ENCODE measurements at places on chromosomes 2 and 18.

- DNase-seq: no peak
Measured at GRCh38 chr2:125086313-125087184, 1061.5 kb downstream of the CNTNAP5 start.

- no peak for DNase-seq
Measured at GRCh38 chr2:40103163-40103562, 324.1 kb upstream of the THUMPD2 start.

DNA sequence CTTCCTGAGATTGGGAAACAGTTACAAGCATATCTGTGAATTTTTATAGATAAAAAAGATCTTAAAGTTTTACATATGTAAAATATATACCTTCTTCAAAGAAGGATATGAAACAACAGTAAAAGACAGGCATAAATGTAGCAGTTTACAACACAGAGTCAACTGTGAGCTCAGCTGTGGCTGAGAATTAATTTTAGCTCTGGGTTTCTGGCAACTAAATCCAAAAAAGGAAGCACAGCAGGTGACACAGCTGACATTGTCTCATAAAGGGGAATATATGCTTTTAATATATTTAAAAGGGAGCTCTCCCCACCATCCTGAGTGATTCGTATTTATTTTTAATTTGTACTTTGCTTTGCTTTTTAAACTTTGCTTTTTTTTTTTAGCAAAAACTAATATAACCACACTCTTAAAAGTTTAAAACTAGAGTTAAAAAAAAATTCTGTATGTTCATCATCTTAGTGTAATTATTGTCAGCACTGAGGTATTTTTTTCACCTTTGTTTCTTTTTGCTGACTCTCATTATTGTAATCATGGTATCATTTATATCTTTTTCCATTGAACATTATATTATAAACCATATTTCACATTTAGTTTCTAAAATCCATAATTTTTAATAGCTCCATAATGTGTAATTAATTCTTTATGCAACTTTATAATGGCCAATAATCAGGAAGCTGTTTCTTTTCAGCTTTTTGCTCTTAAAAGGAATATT is 6.7 kb downstream of the TUBB6 start:
- DNase-seq: no peak

DNA sequence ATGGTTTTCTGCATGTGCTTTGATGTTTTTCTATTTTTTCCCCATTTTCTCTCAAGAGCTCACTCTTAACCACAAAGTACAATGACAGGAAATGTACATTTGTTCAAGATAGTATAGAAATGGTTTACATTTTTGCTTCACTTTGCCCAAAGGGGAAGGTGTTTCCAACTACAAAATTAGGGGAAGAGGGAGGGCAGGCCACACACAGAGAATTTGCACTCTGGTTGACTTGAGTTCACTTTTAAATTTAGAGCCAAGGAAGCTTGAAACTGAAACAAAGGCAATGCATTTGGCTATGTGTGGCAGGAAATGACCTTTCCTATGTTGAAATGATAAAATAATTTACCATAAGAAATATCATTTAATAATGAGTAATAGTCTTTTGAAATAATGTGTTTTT is 19.1 kb upstream of the VIT start:
- DNase-seq: no peak

- no peak for DNase-seq
Measured at GRCh38 chr2:54639609-54640008, 83.9 kb upstream of the EML6 start.

GRCh38 chr2:171390941-171391516 is 42.8 kb downstream of the METTL8 start:
- no peak for DNase-seq

DNA sequence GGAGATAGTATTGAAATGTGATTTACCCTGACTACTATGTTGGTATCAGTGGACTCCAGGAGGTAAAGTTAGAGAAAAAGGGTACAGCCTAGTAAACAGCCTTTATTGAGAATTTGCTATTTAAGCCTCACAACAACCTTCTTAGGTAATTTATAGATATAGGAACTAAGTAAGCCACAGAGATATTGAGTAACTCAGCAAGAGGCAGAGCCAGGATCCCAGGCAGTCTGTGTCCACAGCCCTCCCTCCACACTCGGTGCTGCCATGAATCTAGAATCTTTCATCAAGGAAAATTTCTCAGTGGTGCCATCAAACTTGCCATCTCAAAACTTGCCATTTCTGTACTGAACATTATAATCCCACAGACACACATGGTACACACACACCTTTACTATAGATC is 170.9 kb downstream of the CAPN13 start:
- DNase-seq: no peak

GRCh38 chr2:138565230-138565598 is 63.6 kb downstream of the SPOPL start:
- DNase-seq: no peak

- DNase-seq: no peak
Measured at GRCh38 chr18:74645679-74646078, 48.0 kb downstream of the ZNF407 start.

DNA sequence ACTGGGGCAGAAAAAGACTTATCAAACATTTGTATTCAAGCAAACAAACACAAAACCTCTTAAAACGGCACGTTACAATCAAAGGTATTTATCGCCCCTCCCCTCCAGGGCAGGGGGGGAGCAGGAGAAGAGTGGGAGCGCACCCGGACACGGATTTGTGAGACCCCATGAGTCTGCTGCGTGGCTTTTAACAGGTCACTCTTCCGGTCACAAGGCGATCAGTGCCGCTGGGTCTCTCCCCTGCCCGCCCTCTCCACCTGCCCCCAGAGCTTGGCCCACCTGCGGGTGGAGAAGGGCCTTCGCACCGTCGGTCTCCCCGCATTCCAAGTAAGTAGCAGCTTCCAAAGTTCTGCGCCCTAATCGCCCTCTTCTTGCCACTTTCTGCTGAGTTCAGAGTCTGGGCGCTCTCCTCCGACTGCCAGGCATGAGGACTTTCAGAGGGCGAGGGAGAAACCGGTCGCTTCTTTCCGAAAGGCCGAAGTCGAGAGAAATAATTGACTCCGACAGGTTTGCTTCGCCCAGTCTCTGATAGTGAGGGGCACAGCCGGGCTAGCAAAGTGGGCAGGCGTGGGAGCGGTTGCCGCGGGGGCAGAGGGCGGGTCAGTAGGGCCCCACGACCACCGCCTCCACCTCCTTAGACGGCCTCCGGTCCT is 800 bp downstream of the RPRM start:
- no peak for DNase-seq

GRCh38 chr2:19028587-19029375 is 329.6 kb downstream of the OSR1 start:
- no peak for DNase-seq

DNA sequence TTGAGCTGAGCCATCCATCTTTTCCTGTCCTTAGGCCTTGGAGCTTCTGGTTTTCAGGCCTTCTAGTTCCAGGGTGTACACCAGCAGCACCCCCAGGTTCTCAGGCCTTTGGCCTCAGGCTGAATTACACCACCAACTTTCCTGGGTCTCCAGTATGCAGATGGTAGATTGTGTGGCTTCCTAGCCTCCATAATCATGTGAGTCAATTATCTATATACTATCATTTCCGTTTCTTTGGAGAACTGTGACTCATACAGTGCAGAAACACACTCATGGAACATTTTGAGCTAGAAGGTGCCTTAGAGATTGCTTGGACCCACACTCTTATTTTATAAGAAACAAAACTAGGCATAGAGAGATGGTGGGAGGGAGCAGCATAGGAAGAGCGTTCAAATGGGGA is 167.4 kb downstream of the NCK2 start:
- no peak for DNase-seq

DNA sequence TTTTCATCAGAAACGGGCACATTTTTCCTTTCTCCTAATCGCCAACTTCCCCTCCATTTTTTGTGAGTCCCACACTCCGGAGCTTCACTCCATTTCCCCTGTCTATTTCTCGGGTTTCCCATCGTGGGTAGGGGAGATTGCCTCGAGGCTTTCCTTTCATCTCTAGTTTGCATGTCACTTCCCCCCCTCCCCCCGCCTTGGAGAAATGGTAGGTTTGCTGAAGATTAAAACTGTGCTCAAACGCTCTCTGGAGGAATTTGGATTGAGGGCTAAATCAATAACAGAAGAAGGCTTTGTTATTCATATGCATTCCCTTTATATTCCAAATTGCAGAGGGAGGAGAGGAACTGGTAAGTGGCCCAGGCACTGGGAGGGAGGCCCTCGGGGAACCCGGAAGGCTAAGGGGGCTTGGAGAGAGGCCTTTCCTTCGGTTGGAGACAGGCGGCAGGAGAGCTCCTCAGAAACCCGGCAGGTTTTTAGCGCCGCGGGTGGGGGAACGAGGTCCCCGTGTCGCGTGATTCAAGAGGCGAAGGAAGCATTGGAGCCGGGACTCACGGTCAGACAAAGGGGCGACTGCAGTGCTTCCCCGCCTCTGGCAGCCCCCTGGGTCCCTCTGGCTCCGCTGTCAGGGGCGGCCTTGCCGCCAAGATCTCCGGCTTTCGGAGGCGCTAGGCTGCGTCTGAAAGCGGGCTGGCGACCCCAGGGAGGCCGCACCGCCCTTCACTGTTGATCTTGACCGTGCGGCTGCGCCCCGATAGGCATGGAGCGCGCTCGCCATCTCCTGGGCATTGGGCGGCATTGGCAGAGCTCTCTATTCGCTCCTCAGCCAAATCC is 2.4 kb upstream of the HOXD12 start:
- peak; percentile 48 for DNase-seq

GRCh38 chr18:79123948-79124347 is 54.8 kb downstream of the ATP9B start:
- no peak for DNase-seq

GRCh38 chr18:34809451-34810072 is 99.5 kb downstream of the DTNA start:
- peak; percentile 64 for DNase-seq

- no peak for DNase-seq
Measured at GRCh38 chr2:225600444-225600843, 200.9 kb downstream of the NYAP2 start.

- DNase-seq: no peak
Measured at GRCh38 chr2:19009510-19009909, 348.9 kb downstream of the OSR1 start.

- no peak for DNase-seq
Measured at GRCh38 chr2:100924520-100925451, 77.3 kb upstream of the RPL31 start.

DNA sequence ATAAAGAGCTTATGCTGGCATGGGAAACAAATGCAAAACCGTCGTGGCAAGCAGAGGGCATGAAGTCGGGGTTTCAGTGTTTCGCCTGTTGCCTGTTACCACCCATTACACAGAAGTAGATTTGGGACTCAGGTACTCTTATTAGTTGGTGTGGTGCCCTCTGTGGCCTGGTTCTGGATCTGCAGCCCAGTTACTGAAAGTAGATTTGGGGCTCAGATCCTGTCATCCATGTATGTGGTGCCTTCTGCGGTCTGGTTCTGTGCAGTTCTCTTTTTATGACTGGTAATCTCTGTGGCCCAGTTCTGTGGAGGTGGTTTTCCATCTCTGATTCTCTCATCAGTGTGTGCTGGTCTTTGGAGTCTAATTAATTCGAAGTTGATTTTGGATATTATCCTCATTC is 45.2 kb downstream of the ADNP2 start:
- DNase-seq: no peak

GRCh38 chr2:181104512-181105115 is 124.2 kb downstream of the UBE2E3 start:
- peak; percentile 38 for DNase-seq

DNA sequence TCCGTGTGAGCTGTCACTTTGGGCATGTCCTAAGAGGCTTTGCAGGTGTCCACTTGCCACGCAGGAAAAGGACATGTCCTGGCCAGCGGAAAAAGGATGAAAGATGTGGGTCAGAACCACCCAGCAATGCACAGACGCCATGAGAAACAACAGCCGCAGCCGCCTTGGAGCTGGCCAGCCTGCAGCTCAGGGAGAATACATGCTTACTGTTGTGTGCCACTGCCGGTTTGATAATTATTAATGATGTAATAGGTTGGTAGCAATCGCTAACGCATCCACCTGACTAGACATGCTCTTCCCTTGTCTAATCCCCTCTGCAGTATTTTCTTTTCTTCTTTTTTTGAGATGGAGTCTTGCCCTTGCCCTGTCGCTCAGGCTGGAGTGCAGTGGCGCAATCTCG is 221.7 kb downstream of the HAUS1 start:
- DNase-seq: no peak

DNA sequence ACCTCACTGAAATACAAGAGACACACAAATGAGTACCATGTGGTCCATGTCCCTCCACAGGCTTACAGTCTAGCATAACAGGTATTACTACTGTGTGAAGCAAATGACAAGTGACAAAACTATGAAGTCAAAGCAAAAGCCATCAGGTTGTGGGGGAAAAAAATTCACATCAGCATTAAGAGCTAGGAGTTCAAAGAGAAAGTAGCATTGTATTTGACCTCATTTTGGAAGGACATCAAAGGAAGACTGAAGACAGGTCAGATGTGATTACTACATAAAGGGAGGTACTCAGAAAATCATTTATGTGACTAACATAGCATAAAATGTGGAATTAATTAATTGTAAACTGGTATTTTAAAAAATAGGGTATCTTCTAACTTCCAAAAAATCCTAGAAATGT is 224.2 kb downstream of the CDH2 start:
- DNase-seq: no peak

DNA sequence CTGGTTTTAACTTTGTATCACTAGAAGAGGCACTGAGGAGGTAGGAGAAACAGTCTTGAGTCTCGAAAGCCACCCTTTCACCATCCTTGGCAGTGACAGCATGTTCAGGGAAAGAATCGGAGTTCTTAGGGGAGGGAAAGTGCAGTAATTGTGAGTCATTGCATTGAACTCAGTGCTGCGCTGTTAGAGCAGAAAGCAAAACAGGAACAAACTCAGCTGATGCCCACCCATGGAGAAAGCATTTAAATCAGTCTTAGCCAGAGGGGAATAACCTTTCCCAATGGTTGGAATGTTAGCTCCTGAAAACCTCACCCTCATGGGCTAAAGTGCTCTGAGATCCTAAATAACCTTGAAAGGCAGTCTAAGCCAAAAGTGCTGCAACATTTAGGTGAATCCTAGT is 845.6 kb upstream of the CNTNAP5 start:
- DNase-seq: no peak

GRCh38 chr18:10705786-10706185 is 180.0 kb downstream of the NAPG start:
- DNase-seq: no peak

DNA sequence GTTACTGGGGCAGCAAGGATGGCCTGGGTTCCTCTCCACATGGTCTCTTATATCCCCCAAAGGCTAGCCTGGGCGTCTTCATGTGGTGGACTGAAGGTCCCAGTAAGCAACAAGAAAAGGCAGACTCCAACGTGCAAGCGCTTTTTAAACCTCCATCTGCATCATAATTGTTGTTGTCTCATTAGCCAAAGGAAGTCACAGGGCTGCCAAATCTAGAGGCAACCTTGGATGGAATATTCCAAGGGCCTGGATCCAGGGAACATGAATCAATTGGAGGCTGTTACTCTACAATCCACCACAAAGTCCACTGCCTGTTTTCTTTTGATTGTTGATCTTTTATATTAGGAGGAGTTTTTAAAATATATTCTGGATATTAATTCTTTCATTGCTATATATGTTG is 118.8 kb downstream of the SH3RF3 start:
- DNase-seq: no peak

Data from tibial nerve (tissue), 4 donors.